Ovary (tissue), 10 donors: ENCODE measurements at places on chromosomes 12 and 14. TPM values are rescaled to one million over a fixed set of nuclear protein-coding genes. Genes with fewer than 3 reads are reported as not detected.

- DNase-seq = no peak
- H3K36me3 ChIP-seq = no peaks in the 10 kb centered on the region
- no peaks in the 10 kb centered on the region for H3K27me3 ChIP-seq
- no peak overlapping the region for H3K27ac ChIP-seq
- no peaks in the 10 kb centered on the region for H3K4me1 ChIP-seq
Observed at GRCh38 chr12:126163984-126164383, 1098.7 kb downstream of the AACS start.

DNA sequence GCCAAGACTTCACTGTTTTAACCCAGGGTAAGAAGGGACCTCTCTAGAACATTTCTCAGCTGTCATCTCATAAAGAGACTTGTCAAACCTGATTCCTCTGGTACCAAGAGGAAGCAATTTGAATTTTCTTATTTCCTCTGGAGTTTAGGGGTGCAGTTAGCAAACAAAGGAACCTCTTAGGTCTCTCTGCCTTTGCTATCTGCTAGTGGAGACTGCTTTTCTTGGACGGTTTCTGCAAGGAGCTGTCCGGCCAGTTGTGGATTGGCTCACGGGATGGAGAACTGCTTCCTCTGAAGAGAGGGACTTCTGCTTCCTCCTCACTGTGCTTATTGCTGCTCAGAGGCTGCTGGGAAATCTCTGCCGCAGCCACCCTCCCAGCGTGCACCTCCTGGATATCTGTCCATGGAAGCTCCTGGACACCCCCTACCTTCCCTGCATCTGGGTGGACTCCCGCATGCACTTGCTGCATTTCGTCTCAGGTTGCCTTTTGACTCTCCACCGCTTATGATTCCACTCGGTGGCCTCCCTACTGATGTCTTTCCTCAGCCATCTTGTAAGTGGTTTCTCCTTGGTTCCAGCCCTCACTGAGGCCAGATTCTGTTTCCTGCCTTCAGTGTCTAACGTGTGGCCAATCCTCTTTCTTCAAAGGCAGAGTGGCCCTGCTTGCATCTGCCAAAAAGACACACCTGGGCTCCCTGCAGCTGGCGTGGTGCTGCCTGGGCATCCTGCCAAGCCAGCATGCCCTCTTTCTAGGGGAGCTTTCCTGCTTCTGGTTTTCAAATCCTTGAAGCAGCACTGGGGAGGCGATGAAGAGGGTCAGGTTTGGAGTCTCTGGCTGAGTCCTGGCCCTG, 187.3 kb downstream of the CHST11 start:
- no peak overlapping the region for H3K4me3 ChIP-seq
- H3K36me3 ChIP-seq = no peaks in the 10 kb centered on the region
- no peaks in the 10 kb centered on the region for H3K27me3 ChIP-seq
- H3K27ac ChIP-seq = no peak overlapping the region
- H3K4me1 ChIP-seq = no peaks in the 10 kb centered on the region

DNA sequence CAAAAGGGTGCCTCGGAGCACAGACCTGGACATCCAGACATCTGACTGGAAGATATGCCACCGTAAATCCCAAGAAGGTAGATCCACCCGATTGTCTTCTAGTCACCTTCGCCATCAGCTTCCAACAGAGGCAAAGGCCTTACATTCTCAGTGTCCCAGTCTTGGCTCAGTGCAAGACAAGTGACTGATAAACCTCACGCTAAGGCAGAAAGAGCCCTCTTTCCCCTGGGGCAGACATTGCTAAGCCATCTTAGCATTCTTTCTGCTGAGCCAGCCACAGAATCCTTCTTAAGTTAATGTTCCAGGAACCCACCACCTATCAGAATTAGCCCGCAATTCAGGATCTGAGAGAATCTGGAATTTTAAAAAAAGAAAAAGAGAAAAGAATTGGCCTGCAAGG, 4.3 kb upstream of the PLEKHG6 start:
- H3K27ac ChIP-seq = no peak overlapping the region
- peaks cover 3% of the 10 kb centered on the region for H3K4me1 ChIP-seq
- H3K4me3 ChIP-seq = no peak overlapping the region

DNA sequence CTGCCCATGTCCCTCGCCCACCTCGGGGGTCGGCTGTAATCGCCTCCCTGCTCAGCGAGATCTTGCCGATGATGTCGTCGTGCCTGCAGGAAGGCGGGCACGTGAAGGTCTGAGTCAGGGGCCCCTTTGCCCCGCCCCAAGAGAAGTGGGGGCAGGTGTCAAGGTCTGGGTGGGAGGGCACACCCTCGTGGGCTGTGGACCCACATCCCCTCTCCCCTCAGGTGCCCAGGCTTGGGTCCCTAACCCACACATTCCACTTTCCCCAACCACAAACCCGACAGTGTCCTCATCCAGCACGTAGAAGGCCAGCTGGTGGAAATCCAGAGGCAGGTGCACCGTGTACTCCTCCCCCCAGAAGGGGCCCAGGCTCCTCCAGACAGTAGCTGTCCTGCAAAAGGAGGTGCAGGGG, 7.8 kb downstream of the RASAL1 start:
- no peaks in the 10 kb centered on the region for H3K4me1 ChIP-seq
- H3K27me3 ChIP-seq = no peaks in the 10 kb centered on the region
- no peak overlapping the region for H3K27ac ChIP-seq
- no peak for DNase-seq
- no peaks in the 10 kb centered on the region for H3K36me3 ChIP-seq

- peaks cover 1% of the 10 kb centered on the region for H3K4me1 ChIP-seq
- no peak overlapping the region for H3K4me3 ChIP-seq
- DNase-seq = no peak
- H3K27me3 ChIP-seq = no peaks in the 10 kb centered on the region
Observed at GRCh38 chr12:62737615-62738014, 197.3 kb downstream of the PPM1H start.

DNA sequence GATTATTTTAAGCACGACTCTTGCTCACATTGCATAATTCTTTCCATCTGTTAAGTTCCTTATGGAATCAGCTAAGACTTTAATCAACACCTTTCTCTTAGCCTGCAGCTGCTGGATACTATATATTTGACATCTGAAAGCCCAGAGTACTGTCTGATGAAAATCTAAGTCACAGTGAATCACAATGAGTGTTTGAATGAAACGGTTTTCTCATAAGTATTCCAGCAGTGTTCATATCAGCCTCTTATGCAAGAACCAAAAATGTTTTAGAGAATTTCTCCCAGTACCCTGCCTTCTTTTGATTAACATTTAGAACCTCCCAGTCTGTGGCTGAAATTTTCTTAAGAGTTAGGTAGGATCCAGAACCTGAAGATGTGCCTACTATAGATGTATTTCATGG, 55.6 kb downstream of the FRMD6 start:
- no peak overlapping the region for H3K4me3 ChIP-seq
- no peak for DNase-seq
- no peaks in the 10 kb centered on the region for H3K4me1 ChIP-seq
- H3K36me3 ChIP-seq = no peaks in the 10 kb centered on the region

- H3K36me3 ChIP-seq = no peaks in the 10 kb centered on the region
- peak within 1 kb of the TSS; percentile 50 for H3K4me3 ChIP-seq
- no peaks in the 10 kb centered on the region for H3K27me3 ChIP-seq
- peak within 1 kb of the TSS; percentile 45 for H3K27ac ChIP-seq
- peak; percentile 88 for DNase-seq
Observed at GRCh38 chr14:37197421-37198272, at the start of gene MIPOL1. Gene MIPOL1 (plus strand): TSS chr14:37197937. CDS start chr14:37247889, 49,952 bp downstream.

DNA sequence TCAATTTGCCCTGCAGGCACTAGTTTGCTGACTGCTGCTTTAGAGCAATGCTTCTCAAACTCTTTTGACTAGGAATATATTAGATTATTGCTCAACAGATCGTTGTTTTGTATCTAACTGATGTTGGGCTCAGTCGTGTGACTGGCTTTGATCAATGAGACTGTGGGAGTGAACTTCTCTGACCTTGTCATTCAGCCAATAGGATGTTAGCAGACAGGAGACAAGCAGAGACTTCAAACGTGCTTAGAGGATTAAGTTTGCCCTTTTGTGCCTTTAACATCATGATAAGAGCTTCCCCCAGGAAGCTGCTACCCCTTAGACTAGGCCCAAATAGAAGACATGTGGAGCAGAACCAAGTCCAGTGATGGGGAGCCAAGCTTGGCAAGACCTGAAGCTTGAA, 76.7 kb upstream of the ELK3 start:
- DNase-seq = no peak
- no peaks in the 10 kb centered on the region for H3K4me1 ChIP-seq
- H3K4me3 ChIP-seq = no peak overlapping the region

DNA sequence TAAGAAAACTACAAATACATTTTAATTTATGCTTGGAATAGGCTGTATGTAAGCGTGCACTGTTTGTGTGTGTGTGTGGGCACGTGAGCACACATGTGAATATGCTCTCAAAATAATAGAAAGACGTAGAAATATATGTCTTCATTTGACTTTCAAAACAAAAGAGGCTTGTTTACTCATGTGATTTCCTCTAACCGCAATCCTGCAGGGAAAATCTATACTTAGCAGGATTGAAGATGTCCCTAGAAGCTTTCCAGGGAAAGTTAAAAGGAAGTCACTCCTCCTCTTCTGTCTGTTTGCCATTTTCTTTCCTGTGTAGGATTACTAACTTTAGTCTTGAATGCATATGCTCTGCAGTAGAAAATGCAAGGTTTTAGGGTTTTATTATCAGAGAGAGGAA, 404.7 kb downstream of the MDGA2 start:
- H3K27me3 ChIP-seq = no peaks in the 10 kb centered on the region
- no peaks in the 10 kb centered on the region for H3K4me1 ChIP-seq
- no peaks in the 10 kb centered on the region for H3K36me3 ChIP-seq

GRCh38 chr14:99256483-99256874, 15.5 kb downstream of the BCL11B start:
- H3K27me3 ChIP-seq = no peaks in the 10 kb centered on the region
- no peaks in the 10 kb centered on the region for H3K4me1 ChIP-seq
- no peak for DNase-seq
- no peak overlapping the region for H3K27ac ChIP-seq
- H3K4me3 ChIP-seq = no peak overlapping the region

DNA sequence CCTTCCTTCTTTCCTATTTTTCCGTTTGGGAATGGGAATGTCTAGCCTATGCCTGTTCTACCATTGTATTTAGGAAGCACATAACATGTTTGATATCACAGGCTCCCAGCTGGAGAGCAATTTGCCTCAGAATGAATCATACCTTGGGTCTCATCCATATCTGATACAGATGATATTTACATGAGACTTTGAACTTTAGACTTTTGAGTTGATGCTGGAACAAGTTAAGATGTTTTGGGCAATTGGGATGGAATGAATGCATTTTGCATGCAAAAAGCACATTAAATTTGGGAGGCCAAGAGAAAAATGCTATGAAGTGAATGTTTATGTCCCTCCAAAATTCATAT, 61.9 kb upstream of the BEGAIN start:
- H3K4me1 ChIP-seq = no peaks in the 10 kb centered on the region
- no peak overlapping the region for H3K27ac ChIP-seq
- no peaks in the 10 kb centered on the region for H3K27me3 ChIP-seq
- H3K36me3 ChIP-seq = no peaks in the 10 kb centered on the region

Gene GLIPR1L1
- not detected for total RNA-seq

Gene PRH2
- 0.43 TPM for total RNA-seq

Gene CLEC1B
- total RNA-seq = not detected

Gene C12orf54
- 1.3 TPM for total RNA-seq

Gene SIX4
- 3.5 TPM for total RNA-seq
